ENCODE measurements at places on chromosomes 16 and 17. TPM values are rescaled to one million over a fixed set of nuclear protein-coding genes. Genes with fewer than 3 reads are reported as not detected.

The ITGA3 gene
- 92.4 TPM for total RNA-seq

The UBB gene
- total RNA-seq = 949 TPM

The RAB11FIP4 gene
- 17.3 TPM for total RNA-seq

The TSNAXIP1 gene
- total RNA-seq = 0.11 TPM

The CD300E gene
- total RNA-seq = not detected

The CYB561 gene
- total RNA-seq = 45.1 TPM

The KRTAP4-6 gene
- not detected for total RNA-seq

The KRTAP4-9 gene
- total RNA-seq = not detected

The TP53TG3F gene
- not detected for total RNA-seq

The NR1D1 gene
- 3.4 TPM for total RNA-seq
